Left ventricle myocardium superior (tissue), 1 donor: ENCODE measurements at places on chromosomes 6 and 20.

DNA sequence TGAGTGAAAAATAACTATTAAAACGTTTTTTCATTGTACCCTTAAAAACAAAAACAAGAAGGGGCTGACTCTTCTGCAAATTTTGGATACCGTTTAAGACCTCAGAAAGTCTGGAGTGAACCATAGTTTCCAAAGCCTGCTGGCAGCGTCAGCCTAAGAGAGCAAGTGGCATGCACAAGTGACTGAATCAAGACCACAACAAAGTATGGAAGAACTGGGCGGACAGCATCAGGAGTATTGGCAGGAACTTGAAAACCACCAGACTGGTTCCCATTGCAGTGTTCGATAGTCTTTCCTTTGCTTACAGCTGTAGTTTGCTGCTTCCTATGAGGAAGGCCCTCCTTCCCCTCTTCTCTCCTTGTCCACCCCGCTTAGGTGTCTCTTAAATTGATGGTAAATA lies 33.7 kb upstream of the MYLIP start:
- no peak for DNase-seq

DNA sequence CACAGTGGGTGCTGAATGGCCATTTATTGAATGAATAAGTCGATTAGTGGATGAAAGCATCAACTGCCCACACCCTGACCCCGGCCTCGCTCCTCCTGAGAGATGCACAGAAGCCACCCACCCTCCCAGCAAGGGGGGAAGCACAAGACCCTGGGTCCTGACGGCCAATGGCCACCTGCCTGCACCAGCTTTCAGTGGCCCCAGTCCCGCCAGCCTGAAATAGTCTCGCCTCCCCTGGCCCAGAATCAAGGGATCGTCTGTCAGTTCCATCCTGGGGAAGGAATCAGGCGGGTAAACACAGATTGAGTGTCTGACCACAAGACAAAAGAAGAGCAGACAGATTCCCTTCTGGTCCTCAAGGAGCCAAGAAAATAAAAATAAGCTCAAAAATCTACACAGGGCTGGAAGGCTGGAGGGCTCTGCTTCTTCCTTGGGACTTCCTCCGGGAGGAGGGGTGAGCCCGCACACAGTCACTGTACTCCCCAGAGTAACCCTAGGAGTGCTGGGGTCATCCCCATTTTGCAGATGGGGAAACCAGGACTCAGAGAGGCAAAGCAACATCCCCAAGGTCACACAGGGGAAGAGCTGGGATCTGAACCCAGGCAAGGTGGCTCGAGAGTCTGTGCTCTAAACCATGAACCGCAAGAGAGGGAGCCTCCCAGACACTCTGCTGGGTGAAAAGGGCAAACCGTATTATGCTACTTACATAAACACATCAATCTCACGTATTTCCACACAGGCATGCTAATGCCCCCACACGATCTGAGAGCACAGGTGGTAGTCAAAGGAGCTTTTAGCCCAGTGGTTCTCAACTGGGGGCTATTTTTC lies 7.8 kb downstream of the PREX1 start:
- no peak for DNase-seq

DNA sequence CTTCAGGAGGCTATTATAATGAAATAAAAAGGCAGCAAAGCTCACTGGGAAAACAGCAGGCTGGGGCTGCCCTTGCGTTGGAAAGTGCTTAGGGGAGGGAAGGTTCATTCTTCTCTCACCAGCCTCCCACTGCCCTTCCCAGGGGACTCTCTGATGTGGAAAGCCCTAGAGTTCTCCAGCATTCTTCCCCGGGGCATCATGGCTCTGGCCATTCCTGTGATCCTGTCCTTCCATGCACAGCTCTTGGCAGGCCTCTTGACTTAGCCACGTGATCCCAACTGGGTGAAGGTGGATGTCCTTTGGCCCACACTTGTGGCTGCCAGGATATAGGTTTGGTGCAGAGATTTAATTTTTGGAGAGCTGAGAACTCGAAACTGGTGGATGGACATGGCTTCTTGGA lies 58.0 kb upstream of the ZNF831 start:
- no peak for DNase-seq

- no peak for DNase-seq
Observed at GRCh38 chr6:9085054-9085708, 649.8 kb upstream of the SLC35B3 start.

DNA sequence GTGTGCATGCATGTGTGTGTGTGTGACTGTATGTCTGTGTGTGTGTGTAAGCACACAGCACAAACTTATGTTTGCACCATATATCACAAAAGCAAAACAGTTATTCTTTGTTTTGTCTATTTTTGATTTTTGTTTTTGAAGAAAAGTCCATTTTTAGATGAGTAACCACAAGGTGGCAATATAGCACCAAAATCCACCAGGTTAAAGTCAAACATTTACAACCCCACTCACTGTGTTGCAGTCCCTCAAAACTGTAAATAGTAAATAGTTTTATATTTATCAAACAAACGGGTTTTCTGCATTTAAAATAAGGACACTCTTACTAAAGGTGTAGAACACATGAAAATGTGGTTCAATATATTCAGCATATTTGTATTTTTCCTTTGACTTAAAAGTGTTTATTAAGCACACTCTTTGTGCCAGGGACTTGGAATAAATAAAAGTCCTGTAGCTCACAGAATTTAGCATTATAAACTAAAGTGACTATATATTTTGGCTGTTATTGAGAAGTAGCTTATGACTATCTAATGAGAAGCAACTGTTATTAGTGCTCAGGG lies 118.5 kb downstream of the GFRAL start:
- DNase-seq, result no peak

DNA sequence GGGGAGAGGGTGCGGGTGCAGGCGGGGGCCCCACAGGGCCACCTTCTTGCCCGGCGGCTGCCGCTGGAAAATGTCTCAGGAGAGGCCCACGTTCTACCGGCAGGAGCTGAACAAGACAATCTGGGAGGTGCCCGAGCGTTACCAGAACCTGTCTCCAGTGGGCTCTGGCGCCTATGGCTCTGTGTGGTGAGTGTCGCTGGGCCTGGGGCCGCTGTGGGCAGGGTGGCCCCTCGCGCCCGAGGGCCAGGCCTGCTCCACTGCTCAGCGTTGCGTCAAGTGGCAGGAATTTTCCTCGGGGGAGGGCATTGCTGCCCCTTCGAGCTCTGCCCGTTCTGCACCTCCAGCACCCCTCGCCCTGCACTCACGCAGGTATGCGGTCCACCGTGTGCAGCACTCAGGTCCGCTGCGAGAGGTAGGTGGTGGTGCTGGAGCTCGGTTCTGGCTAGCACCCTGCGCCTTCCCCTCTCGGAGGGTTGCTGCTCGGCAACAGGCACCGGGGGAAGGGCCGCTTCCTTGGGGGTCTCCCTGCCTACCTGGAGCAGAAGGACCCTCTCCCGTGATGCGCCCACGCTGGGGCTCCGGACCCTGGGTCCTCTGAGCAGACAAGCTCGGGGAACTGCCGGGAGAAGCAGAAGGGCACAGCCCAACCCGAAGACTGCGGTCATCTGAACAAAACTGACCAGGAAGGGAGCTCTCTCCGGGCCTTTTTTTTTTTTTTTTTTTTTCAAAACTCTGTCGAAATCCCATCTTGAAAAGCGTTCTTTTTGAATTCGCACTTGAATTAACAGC lies 674 bp downstream of the MAPK14 start:
- peak; percentile 59 for DNase-seq

DNA sequence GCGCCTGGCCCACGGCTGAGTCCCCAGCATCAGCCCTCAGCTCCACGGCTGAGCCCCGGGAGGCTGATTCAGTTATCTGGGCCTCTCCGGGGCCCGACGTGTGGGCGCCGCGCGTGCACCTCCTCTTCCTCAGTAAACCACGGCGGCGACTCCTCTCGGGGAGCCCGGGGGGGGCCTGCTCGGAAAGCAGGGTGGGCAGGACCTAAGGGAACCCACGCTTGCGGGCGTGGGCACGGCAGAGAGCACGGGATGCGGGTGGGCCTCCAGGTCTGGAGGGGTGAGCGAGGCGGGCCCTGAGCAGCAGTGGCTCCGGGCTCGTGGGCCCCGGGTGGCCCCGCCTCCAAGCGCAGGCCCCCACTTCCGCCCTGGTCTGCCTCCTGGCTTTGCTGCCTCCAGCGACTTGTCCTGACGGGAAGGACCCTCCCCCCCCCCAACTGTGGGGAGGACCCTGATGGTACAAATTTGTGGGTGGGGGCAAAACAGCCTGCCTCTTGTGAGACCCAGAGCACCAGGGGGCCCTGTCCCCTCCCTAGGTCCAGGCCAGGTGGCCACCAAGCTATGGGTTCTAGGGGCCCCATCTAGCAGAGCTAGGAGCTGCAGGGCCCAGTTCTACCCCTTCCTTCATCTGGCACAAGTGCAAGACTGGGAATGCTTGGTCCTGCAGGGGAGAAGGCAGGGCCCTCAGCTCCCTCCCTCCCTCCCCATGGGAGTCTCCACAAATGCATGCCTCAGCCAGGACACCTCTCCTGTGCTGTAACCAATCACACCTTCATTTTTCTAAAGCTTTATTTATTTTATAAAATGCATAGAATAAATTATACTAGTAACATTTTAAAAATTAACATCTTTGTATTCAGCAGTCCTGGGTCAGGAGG lies 16.9 kb downstream of the UCKL1 start:
- peak; percentile 31 for DNase-seq

- DNase-seq, result no peak
Observed at GRCh38 chr6:157966589-157966977, 15.1 kb upstream of the SYNJ2 start.

GRCh38 chr20:61263084-61263695 lies 11.1 kb downstream of the CDH4 start:
- no peak for DNase-seq
